ENCODE measurements at places on chromosomes 4 and X. TPM values are rescaled to one million over a fixed set of nuclear protein-coding genes. Genes with fewer than 3 reads are reported as not detected.

The RIBC1 gene
- total RNA-seq = 0.83 TPM

The SSR4 gene
- 239 TPM for total RNA-seq

The HEPH gene
- 113 TPM for total RNA-seq

The HTR2C gene
- under 0.01 TPM for total RNA-seq

The CABS1 gene
- not detected for total RNA-seq

The RTL9 gene
- not detected for total RNA-seq

The PDE5A gene
- 17.3 TPM for total RNA-seq

The RASL11B gene
- total RNA-seq = 1.1 TPM

The TLL1 gene
- total RNA-seq = 10.0 TPM

The APBB2 gene
- 94.2 TPM for total RNA-seq

The SHROOM4 gene
- total RNA-seq = 2.8 TPM

The P2RY8 gene
- not detected for total RNA-seq

The CSAG1 gene
- total RNA-seq = not detected

The IL1RAPL2 gene
- total RNA-seq = 0.50 TPM

The KIAA1210 gene
- total RNA-seq = under 0.01 TPM

The MAGEA2 gene
- not detected for total RNA-seq

The PROM1 gene
- total RNA-seq = 4.0 TPM

The NMU gene
- not detected for total RNA-seq

The CXorf58 gene
- 0.17 TPM for total RNA-seq

The GNRHR gene
- total RNA-seq = not detected

The INPP4B gene
- total RNA-seq = 80.0 TPM

The UGT2B17 gene
- total RNA-seq = not detected

The FGF2 gene
- total RNA-seq = 127 TPM

All from mammary epithelial cell (primary cell).